ENCODE measurements at places on chromosomes 11 and 22.

GRCh38 chr11:124082371-124082770 lies 32.9 kb upstream of the VWA5A start:
- DNase-seq: no peak

DNA sequence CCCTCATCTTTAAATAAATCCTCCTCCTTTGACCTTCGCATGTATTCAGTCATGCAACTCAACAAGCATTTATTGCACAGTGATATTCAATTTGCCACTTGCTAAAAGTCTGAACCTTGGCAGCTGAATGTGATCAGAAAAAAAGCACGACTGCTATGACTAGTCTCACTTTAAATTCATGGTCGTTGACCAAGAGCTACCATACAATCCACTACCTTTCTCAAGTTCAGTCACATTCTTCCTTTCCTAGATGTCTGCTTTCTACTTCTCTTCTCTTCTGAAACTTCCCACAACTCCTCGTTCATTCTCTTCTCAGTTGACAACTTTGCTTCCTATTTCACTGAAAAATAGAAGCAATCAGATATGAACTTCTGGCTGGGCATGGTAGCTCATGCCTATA lies 2.0 kb upstream of the SAA1 start:
- DNase-seq: no peak

- DNase-seq: no peak
Observed at GRCh38 chr11:45649544-45650165, 15.8 kb downstream of the CHST1 start.

DNA sequence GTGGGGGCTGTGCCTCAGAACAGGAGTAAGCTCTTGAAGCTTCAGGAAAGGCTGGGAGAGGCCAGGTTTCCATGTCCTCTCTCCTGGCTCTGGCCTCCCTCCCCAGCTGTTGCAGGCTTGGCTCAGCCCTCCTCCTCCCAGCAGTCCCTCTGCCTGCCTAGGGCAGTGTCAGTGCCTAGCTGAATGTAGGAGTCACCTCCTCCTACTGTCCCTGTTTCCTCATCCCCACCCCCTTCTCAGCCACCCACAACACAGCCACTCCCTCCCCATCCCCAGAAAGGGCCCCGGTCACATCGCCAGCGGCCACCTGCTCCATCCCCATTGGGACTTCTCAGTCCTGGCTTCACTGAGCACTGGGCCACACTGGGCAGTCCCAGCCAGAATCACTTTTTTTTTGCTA lies 2.9 kb upstream of the FBLN1 start:
- peak; percentile 69 for DNase-seq

DNA sequence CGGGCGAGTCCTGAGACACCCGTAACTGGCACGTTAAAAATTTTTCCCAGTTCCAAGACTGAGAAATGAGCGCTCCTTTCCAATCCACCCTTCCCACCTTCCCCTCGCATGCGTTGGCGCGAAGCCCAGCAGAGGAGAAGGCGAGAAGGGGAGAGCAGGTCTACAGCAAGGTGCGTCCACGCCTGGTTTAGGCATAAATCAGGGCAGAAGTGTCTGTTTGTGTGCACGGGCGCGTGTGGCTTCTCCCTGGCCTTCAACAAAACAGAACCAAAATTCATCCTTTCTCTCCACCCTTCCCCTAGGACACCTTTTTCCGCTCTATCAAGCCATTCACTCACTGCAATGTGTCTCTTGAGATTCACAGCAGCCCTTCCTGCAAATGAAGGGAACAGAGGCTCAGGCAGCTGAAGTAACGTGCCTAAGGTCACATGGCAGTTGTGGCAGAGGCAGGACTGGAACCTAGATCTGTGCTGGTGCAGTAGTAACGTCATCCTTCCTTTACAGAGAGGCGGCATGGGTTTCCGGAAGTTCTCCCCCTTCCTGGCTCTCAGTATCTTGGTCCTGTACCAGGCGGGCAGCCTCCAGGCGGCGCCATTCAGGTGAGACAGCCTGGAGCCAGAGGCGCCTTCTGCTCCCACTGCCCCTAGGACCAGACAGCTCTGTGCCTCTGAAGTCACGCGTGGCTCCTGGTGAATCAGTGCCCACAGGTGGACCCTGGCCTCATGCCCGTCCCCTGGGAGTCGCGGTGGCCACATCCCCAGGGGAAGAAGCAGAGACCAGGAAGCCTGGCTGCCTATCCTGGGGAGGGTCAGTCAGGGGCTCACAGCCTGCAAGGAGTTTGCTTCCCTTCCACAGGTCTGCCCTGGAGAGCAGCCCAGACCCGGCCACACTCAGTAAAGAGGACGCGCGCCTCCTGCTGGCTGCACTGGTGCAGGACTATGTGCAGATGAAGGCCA lies 1.1 kb downstream of the CALCB start:
- DNase-seq: peak; percentile 96

- no peak for DNase-seq
Observed at GRCh38 chr11:76849376-76849775, 11.3 kb upstream of the ACER3 start.

DNA sequence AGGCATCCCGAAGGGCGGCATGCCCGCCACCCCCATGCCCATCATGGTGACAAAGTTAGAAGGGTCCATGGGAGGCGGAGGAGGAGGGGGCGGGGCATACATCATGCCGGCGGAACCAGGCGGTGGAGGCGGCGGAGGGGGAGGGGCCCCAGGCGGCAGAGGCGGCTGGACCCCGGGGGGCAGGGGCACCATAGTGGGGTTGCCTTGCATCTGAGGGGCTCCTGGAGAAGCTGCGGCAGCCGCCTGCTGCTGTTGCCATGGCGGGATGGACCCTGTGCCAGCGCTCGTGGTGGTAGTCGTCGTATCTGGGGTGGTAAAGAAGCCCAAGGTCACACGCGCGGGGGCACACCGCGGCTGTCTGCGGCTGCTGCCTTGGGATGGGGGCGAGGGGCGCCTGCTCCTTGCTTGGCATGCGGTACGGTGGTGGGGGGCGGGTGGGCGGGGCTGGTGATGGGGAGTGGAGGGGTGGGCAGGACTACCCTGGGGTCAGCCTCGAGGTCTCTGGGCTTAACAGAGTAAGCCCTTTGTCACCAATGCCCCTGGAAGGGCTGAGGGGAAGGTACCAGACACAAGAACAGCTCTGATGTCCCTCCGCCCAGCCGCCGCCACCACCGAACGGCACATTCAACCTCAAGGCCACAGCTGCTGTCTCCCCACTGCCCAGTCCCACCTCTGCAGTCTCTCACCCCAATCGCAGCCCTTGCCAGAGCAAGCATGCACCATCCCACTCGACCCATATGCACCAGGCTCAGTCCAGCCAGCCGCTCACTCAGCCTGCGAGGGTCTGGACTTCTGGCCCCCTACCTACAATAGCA lies 6.3 kb upstream of the PYGM start:
- no peak for DNase-seq

GRCh38 chr11:117614728-117615127 lies 182.3 kb downstream of the DSCAML1 start:
- peak; percentile 49 for DNase-seq

DNA sequence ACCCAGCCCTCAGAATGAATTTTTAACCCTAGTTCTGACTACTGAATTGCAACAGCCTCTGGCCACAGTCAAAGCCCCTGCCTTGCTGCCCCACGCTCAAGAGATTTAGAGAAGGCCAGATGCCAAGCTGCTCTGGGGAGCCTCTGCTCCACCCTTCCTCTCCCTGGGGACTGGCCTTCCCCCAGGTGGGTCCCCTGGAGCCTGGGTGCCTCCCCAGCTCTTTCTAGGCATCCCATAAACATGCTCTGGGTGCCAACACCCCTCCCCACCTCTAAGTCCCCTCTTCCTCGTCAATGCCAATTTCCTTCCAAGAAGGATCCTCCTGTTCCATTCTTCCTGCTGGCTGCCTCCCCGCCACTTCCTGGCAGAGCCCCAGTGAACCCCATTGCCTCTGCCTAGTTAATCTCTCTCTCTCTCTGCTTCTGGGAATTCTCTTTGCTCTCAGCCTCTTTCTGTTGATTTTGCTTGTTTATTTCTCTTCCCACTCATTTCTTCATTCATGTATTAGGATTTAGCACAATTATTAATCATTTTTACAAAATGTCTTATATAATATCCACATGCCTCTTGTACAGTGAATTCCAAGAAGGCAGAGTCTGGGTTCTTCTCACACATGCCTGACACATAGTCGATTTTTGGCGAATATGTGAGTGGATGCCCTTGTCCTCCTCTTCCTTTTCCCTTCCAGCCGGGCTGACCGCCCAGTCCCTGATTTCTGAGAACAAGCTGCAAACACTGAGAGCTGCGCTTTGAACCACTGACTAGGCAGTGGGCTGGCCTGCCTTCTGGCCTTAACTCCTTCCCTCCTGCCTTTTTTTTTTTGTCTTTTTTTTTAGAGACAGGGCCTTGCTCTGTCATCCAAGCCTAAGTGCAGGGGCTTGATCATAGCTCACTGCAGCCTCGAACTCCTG lies 17.5 kb downstream of the UQCR10 start:
- no peak for DNase-seq

DNA sequence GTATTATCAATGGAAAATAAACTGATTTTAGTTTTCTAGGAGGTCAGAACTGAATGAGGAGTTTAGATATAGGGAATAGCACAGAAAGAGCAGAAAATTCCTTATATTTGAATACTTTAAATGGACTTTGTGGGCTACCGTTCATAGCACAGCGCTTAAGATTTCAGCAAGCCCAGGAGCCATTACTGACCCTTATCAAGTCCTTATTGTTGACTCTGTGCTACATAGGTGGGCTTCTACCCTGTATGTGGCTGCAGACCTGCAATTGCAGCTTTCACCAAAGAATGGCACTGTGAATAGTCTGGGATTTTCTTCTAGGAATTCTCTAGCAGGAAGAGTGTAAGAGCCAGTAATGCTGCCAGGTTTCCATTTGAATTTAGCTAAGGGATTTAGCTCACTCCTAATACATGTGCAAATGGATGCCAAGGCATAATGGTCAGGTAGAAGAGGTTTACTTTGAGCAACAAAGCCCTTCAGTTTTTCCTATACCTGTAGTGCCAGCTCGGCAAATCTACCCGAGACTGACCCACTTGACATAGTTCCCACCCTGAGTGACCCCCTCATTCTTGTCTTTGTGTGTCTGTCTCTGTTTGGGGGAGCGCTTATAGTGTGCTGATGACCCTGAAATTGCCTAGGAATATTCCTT lies 42.5 kb upstream of the DLAT start:
- DNase-seq: peak; percentile 31

DNA sequence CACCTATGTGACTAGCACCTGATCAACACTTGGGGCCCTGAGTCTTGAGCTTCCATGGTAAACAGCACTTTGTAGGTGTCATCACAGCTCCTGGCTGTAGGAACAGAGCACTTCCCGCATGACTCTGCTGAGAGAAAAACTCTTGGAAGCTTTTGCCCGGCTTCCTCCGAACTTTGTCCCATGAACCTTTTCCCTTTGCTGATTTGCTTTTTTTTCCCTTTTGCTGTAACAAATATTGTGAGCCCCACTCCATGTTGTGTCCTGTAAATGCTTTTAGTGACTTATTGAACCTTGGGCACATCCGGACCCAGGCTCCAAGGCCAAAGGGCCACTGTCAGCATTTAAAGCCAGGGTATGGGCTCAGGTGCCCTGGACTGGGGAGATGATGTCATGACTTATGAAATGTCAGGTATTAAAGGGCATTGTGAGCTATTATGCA lies 391.1 kb downstream of the TENM4 start:
- peak; percentile 48 for DNase-seq

- peak; percentile 59 for DNase-seq
Observed at GRCh38 chr11:28559492-28559891, 451.3 kb downstream of the METTL15 start.

DNA sequence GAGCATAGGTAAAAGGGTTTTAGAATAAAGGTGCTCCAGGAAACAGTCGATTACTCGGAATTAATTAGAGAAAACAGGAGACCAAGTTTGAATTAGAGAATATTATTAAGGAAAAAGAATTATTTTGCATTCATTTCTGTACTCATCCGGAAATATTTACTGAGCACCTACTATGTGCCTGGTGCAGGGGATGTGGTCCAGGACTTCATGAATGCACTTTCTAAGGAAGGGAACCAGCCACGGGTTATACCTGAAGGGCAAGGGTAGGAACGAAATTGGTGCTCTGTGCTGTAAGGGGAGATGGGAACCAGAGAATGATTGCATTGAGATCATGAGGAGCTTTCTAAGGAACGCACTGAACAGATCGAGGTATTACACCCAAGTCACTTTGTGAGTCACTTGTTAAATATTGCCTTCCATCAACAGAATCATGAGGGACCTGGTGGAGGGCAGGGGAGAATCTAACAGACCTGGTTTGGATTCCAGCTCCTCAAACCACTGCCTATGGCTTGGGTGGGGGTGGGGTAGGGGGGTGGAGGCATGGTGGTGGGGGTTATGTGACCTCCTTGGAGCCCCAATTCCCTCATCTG lies 40.9 kb downstream of the C11orf96 start:
- DNase-seq: no peak

DNA sequence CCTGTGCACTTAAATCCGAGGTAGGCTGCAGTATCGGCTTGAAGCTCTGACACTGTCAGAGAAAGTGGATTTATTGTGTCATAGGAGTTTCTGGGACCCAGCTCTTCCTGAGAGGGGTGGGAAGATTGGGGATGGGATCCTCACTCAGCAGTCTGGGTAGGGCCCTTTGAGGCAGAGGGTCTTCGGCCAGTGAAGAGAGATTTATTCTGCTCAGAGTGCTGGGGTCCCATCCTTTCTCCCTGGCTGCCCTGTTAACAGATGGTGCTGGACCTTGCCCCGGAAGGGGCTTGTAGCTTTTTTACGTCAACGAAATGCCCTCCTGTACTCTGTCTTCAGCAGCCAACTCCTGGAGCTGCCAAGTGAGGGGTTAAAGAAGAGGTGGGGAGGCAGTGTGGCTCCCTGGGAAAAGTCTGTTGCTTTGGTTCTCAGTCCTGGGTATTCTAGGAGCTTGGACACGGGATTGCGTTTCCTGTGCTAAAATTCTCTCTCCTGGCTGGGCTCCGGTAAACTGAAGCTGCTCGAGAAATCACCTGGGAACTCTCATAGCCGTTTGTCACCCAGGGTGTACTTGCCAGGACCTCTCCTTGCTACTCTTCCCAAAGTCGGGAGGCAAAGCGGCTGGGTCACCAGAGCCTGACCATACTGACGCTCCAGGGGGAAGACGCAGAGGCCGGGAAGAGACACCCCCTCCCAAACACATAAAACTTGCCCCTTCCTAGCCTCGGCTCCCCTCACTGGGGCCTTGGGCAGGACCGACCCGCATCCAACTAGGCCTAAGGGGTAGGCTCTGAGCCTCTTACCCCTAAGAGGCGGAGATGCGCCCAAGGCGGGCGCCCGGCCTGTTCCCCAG lies 806 bp upstream of the SMDT1 start:
- no peak for DNase-seq

- no peak for DNase-seq
Observed at GRCh38 chr11:45669956-45670355, 4.5 kb upstream of the CHST1 start.

- no peak for DNase-seq
Observed at GRCh38 chr11:21625982-21626381, 566.9 kb upstream of the ANO5 start.

- peak; percentile 71 for DNase-seq
Observed at GRCh38 chr22:21816787-21817496, 50.5 kb downstream of the MAPK1 start.

Measured in mesendoderm (in vitro differentiated cells).